BJ (cell line): ENCODE measurements at places on chromosomes 2 and 18. TPM values are rescaled to one million over a fixed set of nuclear protein-coding genes. Genes with fewer than 3 reads are reported as not detected.

GRCh38 chr2:3460156-3460555 is 59.2 kb downstream of the ADI1 start:
- no peak for DNase-seq

DNA sequence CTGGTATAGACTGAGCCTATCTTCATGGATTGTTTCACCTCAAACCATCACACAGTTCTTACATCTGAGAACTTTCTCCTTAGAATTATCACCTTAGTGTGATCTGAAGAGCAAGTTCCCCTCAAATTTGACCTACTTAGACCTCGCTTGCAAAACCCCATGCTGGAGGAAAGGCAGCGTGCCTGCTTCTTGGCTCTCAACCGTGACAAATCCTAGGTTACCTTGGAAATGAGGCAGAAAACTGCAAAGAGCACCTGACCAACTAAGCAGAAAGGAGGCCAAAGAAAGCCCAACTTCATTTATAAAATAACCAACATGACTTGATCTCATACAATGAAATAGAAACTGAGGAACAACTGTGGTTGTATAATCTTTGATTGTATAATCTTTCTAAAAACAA is 146.4 kb downstream of the RAB3GAP1 start:
- no peak for DNase-seq

- no peak for DNase-seq
These were observed 1507.2 kb upstream of the PIK3C3 start for GRCh38 chr18:40447820-40448219.

- no peak for DNase-seq
These were observed 5.5 kb downstream of the CYRIA start for GRCh38 chr2:16660114-16660513.

DNA sequence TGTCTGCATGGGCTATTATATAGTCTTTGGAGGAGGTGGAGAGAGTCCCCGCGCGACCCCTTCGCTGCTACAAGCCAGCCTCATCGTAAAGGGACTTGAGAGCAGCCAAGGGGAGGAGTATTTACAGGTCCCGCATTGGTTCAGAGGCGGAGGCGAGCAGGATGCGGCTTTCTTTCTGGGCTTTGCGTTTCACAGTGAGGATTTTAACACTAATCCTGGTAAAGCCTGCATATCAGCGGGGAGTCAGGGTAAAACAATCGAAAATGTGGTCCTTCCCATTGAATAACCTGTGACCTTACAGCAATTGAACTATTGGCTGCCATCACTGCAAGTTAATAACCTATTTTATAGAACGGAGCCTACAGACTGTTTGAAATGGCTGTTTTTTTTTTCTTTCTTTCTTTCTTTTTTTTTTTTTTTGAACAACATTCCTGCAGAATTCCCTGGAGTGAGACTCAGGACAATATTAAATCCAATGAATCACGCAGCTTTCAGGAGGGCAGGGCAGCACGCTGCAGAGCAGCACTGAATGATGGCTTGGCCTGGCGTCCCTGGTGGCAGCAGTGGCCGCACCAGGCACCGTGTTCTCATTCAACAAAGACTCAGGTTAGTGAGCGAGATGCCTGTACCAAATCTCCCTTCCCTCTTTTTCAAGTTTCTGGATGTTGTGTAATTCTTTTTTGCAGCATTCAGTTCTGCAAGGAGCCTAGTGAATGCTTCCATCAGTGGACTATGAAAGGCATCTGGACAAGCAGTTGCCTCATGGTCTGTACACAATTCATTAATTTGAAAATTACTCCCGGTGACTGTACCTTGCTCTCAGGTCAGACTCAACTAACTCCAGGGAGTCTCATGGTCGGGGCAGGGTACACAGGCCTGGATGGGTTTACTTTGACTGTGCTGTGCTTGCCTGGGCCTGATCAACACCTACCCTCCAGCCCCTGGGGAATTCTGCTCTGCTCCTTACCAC is 19.8 kb downstream of the SMIM21 start:
- DNase-seq: no peak

DNA sequence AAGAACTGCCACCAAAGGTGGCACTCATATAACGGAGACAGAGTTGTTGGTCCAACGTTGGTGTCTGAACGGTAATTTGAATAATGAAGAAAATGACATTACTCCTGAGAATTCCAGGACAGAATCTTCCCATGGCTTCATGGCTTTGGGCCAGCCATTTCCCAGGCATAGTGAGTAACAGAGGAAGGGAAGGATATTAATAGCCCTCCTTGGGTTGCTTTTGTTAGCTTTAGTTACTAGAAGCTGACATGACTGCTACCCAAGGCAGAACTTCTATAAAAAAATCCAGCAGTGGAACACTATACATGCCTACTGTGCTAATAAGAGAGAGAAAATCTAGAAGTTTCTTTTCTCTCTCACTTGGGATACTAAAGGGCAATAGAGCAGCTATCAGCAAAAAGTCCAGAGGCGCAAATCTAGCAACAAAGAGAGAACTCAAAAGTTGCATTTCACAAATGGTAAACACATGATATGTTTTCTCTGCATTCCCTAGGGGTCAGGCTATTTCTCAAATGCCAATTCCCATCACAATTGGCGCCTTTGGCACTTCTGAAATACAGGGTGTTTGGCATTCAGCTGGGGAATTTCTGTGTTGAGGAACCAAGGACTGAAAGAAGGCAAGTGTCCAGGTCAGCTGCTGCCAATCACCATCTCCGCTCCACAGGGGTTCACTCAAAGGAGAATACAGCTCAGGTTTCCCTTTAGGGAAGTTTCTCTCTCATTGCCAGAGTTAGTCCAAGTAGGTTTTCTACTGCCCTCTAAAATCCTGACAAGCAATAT is 160.8 kb upstream of the KYNU start:
- no peak for DNase-seq

DNA sequence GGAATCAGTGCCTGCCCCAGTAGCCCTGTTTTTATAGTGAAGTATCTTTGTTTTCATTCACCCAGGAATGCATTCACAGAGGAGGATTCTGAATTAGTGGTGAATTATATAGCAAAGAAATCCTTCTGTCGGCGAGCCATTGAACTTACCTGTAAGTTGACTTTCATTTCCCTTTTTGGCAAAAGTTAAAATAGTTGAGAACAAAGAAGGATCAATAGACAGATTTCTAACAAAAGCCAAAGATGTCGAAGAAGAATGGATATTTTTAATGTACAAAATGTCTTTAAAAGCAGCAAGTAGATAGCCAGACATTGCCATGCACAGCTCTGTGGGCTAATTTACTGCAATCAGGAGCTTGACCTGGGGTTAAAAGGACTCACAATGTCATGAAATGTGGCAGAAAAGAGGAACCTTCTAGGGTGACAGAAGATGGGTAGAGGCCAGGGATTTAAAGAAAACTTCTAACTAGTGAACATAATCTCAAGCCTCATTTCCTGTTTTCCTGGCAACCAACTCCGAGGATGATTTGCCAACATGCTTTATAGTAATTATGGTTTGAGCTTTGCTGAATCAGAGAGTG is 53.8 kb upstream of the TMEM87B start:
- no peak for DNase-seq

DNA sequence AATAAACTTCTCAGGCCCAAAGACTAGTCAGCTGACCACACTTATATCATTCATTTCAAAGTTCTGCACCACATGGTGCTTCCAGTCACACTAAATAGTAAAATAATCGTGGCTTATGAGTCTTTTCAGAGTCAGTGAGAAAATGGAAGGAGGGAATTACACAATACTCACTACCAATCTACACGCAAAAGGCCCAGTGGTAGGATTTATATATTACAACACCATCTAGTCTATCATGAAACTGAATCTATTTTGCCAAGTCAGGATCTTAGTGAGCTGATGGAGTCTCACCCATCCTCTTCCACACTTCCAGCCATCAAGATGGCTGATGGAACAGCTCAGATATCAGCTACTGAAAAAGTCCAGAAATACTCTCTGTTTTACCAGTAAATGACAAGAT is 21.9 kb downstream of the INO80D start:
- DNase-seq: no peak

GRCh38 chr2:78465707-78466106 is 559.8 kb upstream of the REG3G start:
- no peak for DNase-seq

DNA sequence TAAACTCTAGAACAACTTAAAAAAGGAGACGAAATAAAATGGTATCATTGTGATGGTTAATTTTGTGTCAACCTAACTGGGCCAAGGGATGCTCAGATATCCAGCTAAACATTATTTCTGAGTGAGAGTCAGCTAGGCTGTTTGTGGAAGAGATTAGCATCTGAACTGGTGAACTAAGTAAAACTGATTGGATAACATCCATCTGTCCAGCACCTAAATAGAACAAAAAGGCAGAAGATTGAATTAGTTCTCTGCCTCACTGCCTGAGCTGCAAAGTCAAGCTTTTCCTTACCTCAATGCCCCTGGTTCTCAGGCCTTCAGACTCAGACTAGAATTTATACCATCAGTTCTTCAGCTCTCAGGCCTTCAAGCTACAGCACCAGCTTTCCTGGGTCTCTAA is 30.0 kb downstream of the PPP3R1 start:
- no peak for DNase-seq

Gene C1GALT1C1L
- polyA plus RNA-seq: 0.12 and 0.48 TPM in 2 replicates

Gene DNAJC5G
- not detected in 2 replicates for polyA plus RNA-seq

Gene RAB12
- polyA plus RNA-seq: 8.8 and 25.6 TPM in 2 replicates

Gene DYNC2LI1
- 7.2 and 15.3 TPM in 2 replicates for polyA plus RNA-seq

Gene LDLRAD4
- polyA plus RNA-seq: 0.07 TPM in 1 of 2 replicates, not detected in the other

Gene NT5C1B
- polyA plus RNA-seq: not detected in 2 replicates

Gene DSG3
- not detected in 2 replicates for polyA plus RNA-seq
